ENCODE measurements at places on chromosomes 3 and 15.

- no peak for DNase-seq
These were observed 10.6 kb downstream of the LRRC58 start for GRCh38 chr3:120338517-120338916.

DNA sequence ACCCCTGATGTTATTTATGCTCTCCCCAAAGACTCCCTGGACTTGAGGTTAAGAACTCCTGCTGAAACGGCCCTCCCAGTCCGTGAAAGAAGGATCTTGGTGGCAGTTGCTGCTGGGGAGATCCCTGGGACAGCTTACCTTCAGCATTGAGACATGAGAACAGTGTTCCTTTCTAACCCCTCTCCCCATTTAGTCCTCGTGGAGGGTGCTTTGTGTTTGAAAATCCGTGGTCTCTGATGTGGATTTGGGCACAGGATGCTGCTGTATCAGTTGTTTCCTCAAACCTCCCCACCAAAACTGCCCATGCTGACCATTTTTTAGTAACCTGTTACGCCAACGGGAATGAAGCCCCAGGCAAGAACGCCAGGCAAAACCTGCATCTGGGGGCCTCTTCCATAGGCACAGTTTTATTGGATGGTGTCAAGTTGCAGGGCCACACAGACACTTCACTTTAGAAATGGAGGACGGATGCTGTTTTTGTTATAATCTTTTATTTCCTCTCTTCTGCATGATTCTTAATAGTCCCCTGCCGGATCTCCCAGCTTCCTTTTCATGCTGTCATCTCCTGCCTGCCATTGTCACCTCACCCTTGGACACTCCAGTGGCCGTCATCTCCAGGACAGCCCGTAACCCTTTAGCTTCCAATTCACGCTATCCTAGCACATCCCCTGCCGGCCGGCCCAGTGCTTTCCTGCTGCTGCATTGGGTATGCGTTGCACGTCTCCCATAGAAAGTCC, 31.7 kb upstream of the CEMIP start:
- DNase-seq: no peak

DNA sequence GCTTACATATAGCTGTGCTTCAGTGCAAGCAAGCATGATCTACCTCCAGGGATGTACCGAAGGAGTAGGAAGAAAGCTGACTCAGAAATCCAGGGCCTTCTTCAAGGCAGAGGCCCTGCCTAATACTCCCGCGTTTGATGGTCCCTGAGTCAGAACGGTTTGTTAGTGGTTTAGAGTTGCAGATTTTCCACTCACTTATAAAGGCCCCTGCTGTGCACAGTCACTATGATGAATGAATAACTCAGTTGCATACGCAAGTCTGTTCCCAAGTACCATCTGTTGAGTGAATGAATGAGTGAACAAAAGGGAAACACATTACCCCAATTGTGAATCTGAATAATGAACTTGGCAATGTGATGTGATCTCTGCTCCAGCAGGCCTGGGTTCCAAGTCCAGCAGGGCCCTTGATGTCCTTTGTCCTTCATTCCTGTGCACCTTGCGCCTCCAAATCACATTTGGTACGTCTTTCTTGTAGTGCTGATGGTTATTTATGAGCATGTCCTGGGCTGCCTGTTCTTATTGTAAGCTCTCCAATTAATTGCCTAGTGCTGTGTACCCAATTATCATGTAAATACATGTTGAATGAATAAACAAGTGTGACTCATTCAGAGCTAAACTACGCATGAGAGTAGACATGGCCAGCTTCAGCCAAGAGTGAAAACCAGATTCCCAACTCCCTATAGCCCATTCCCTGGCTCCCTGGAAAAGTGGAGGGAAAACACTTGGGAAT, 85.3 kb upstream of the LIMD1 start:
- no peak for DNase-seq

GRCh38 chr3:184186902-184187207, 856 bp downstream of the ABCF3 start:
- DNase-seq: no peak

GRCh38 chr3:144097163-144097562, 125.5 kb downstream of the DIPK2A start:
- DNase-seq: no peak

- no peak for DNase-seq
These were observed 476.4 kb upstream of the AGTR1 start for GRCh38 chr3:148221303-148221702.
